ENCODE measurements at places on chromosomes 5 and 9.
A peak's percentile ranks its signal among the peaks of the same experiment; 100 is the strongest.

- no peak for DNase-seq
- H3K36me3 ChIP-seq = peaks cover 4% of the 10 kb centered on the region
- no peak overlapping the region for H3K4me3 ChIP-seq
- H3K27me3 ChIP-seq = peaks cover 4% of the 10 kb centered on the region
- H3K27ac ChIP-seq = no peak overlapping the region
- peaks cover 11% of the 10 kb centered on the region for H3K4me1 ChIP-seq
These were observed 4.1 kb upstream of the TUBB4B start for GRCh38 chr9:137236936-137237421.

DNA sequence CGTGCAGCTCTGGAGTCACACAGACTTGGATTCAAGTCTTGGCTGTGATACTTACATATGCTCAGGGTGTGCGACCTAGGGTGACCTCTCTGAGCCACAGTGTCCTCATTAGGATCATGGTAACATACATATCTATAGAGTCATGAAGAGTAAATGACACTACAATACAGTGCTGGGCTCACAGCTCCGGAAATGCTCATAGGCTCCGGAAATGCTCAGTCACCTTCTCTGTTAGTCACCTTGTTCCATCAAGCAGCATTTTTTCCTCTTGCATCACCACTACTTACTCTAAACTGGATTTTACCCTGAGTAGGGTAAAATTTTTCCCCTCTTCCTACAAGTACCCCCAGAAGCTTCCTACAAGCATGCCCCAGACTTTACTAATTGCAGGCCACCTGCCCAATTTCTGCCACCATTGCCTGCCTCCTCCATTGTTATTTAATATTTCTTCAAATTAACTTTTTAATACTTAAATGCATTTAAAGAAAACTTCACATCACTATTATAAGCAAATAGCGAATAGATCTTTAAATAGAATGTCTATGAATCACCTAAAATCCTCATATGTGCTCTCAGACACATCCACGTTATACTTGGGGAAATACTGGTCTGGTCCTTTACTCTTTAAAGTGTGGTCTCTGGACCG, 147.6 kb upstream of the SPRY4 start:
- no peaks in the 10 kb centered on the region for H3K27me3 ChIP-seq
- no peak for DNase-seq
- no peak overlapping the region for H3K4me3 ChIP-seq
- no peak overlapping the region for H3K27ac ChIP-seq
- H3K4me1 ChIP-seq = peaks cover 48% of the 10 kb centered on the region
- no peaks in the 10 kb centered on the region for H3K36me3 ChIP-seq

GRCh38 chr9:133607381-133607780, 1.8 kb downstream of the FAM163B start:
- H3K36me3 ChIP-seq = no peaks in the 10 kb centered on the region
- no peak overlapping the region for H3K4me3 ChIP-seq
- H3K27ac ChIP-seq = no peak overlapping the region
- H3K4me1 ChIP-seq = no peaks in the 10 kb centered on the region
- DNase-seq = no peak

- peaks cover 21% of the 10 kb centered on the region for H3K4me1 ChIP-seq
- no peak overlapping the region for H3K27ac ChIP-seq
- H3K36me3 ChIP-seq = no peaks in the 10 kb centered on the region
- H3K4me3 ChIP-seq = no peak overlapping the region
- no peaks in the 10 kb centered on the region for H3K27me3 ChIP-seq
- DNase-seq = no peak
These were observed 4.1 kb downstream of the TRIM23 start for GRCh38 chr5:65620021-65620420.

- H3K4me1 ChIP-seq = peaks cover 47% of the 10 kb centered on the region
- no peak for DNase-seq
- H3K27me3 ChIP-seq = no peaks in the 10 kb centered on the region
- peak overlapping the region; percentile 83 for H3K4me3 ChIP-seq
- peak overlapping the region; percentile 8 for H3K27ac ChIP-seq
- no peaks in the 10 kb centered on the region for H3K36me3 ChIP-seq
These were observed 141.9 kb downstream of the PBX3 start for GRCh38 chr9:125889112-125889475.
